Fibroblast of skin of scalp (primary cell): ENCODE measurements at places on chromosomes 2 and 18.

DNA sequence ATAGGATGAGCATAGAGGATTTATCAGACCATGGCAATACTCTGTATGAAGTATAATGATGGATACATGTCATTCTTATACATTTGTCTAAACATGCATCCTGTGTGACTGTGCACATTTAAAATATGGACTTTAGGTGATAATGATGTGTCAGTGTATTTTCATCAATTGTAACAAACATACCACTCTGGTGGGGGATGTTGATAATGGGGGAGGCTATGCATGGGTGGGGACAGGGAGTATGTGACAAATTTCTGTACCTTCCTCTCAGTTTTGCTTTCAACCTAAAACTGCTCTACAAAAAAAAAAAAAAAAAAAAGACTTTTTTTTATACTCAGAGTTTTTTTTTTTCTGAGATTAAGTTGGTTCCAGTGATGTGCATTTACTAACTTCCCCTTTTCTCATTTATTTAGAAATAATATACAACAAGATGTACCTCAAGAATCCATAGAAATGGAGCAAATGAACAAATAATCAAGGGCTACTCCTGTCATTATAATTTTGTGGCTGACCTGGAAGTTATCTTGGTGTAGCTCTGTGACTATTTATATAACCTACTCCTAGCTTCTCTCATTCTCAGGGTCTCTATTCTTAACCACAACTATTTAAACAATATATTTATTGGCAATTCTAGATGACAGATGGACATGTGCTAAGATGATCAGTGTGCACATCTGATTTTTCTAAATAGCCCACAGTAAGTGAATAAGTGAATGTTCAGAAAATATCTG is 108.9 kb upstream of the ITGA4 start:
- DNase-seq: no peak

DNA sequence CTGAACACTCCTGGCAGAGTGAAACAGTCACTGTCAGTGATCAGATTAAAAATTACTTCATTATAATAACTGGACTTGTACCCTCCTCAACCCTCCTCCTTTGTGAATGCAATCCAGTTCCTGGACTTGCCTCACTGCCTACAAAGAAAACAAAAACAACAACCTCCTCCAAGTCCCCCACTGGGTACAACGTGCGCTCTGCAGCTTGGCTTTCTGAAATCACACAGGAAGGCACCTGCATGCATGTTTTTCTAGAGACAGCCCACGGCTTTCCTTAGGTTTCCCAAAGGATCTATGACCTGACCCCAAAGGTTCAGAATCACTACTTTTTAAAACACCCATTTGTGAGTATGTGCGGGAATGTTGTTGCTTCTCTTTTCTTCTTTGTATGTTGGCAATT is 61.4 kb upstream of the TUBA3E start:
- DNase-seq: no peak

DNA sequence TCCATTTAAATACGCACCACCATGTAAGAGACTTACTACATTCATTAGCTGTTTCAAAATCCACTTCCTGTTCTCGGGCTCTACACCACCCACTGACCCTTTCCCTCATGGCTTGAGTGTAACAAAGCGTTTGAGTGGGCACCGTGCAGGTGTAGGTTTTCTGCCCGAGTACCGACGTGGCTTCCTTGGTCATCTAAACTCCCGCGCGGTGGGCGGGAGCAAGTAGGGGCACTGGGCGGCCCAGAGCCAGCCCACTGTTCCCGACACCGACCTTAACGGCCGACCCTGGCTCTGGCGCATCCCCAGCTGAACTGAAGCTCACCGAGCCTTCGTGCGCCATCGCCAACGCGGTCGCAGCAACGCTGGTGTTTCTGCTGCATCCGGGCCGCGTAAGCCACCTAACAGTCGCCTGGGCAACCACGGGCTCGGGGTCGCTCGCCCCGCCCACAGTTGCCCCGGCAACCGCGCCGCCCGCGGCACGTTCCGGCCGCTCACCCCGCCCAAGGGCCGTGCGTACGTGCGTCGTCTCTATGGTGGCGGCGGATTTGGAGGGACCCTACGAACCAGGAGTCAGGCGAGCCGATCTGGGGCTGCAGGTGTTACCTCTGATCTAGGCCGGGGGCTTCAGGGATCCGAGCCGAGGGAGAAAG is at the start of the genes C2orf81 and WDR54:
Gene C2orf81, minus strand, starts transcription at position 399 of the 650 bp plus-strand sequence. Its CDS starts 59 bp downstream, at position 340.
Gene WDR54, plus strand, starts transcription at position 510 of the 650 bp plus-strand sequence. CDS start 424 bp downstream, outside the sequence.
- DNase-seq: peak; percentile 87

DNA sequence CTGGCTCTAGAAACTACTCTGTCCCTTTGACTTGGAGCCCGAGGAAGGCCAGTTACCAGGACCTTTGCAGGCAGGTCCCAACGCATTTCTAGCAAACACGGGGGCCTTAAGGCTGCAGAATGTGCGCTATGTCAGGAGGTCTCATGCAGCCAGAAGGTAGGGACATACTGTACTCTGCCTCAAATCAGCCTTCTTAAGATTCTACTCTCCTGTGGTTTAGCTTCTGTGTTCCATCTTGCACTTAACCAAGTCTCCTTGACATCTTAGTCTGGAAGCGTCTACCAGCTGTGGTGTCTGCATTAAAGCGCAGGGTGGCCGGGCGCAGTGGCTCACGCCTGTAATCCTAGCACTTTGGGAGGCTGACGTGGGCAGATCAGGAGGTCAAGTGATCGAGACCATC is 65.5 kb downstream of the STEAP3 start:
- DNase-seq: no peak

GRCh38 chr18:1438458-1438910 is 533.8 kb downstream of the ADCYAP1 start:
- DNase-seq: no peak

DNA sequence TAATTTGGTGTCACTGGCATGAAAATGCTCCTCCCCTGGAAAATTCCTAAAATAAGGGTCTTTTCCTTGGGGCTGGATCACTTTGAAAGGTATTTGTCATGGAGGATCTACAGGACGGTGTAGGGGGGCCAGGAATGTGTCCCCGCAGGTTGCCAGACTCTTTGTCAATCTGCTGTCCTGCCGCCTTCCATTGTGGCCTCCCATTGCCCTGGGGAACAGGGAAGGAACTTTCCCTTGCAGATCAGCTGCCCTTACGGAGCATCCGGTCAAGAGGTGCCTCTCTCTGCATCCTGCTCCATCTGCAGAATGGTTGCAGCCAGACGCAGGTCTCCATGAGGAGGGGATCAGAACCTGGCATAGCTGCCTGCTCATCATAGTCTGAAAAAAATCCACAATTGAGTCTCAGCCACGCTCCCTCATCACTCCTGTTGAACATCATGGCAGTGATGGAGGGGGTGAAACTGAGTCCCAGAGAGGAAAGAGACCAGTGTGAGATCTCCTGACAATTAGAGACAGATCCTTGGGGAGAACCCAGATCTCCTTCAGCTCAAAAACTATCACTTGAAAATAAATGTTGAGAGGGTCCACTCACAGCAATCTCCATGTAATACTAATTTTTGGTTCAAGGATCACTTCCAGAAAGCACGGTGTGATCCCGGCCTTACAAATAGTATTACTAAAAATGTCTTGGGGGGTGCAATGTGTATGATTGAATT is 244.8 kb downstream of the MYCN start:
- no peak for DNase-seq

GRCh38 chr2:673615-674320 is 3.4 kb downstream of the TMEM18 start:
- peak; percentile 29 for DNase-seq

- peak; percentile 33 for DNase-seq
Observed at GRCh38 chr18:55579501-55580270, 8.3 kb downstream of the TCF4 start.

DNA sequence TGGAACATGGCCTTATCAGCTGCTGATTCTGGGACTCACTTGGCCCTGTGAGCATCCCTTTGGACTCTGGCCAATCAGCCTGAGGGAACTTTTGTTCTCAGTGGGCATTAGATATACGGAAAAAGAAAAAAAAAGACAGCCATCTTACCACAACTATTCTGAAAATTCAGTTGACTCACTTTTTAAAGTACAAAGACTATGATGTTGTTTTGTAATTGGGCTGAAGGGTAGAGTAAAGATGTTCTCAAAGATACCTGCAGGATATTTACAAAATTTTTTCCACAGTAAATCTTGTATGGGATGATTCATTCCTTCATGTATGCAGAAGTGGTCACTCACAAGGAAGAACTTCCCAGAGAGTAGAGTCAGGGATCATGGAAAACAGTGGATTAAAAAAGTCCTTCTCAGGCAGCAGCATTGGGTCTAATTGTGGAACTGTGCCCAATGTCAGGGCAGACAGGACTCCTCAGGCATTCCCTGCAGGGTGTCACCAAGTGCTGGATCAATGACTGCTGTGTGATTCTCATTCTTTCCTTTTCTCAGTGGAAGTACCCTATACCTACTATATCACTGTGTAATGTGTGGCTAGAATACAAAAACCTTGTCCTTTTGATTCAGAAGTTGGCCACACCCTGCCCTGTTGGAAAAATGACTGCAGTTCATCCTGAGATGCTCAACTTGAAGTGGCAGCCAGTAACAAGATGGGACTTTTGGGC is 35.4 kb downstream of the SULT1C4 start:
- DNase-seq: peak; percentile 86

- DNase-seq: no peak
Observed at GRCh38 chr2:214482728-214483127, 71.9 kb downstream of the VWC2L start.

GRCh38 chr2:102345329-102345920 is 10.2 kb upstream of the IL18R1 start:
- no peak for DNase-seq

DNA sequence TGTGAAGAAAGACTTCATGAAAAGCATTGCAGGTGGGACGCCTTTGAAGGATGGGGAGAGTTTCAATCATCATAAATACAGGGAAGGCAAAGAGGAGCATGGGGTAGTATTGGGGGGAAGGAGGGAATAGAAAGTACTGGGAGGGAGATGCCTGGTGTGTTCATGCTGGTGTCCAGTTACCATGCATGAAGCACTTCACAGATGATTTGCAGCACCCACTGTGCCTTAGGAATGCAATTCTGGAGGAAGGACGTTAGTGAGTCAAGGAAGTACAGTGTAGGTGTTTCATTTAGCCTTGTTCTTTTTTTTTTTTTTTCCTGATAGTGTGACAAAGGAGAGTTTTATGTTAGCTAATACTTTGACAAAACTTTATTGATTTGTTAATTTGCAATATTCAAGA is 36.8 kb downstream of the ADAM23 start:
- no peak for DNase-seq

GRCh38 chr2:30414961-30415360 is 32.1 kb upstream of the LCLAT1 start:
- DNase-seq: peak; percentile 49

GRCh38 chr2:160434254-160434948 is 59.2 kb downstream of the RBMS1 start:
- no peak for DNase-seq

- DNase-seq: no peak
Observed at GRCh38 chr2:225458431-225459117, 59.1 kb downstream of the NYAP2 start.

DNA sequence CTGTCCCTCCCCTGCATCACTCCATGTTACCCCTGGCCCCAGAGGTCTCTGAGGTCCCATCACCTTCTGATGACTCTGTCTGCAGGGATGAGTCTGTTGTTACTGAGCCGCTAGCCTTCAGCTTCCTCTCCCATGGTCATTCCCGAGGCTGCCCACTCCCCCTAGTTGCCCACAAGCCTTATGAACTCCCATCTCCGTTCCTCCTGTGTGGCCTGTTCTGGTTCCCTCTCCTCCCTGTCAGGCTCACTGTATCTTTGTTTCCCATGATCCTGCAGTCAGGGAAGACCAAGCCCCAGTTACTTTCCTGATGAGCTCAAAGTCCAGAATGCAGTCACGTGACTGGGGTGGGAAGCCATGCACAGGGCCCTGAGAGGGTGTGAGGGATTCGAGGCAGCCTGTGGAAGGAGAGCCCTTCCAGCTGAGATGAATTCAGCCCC is 39.5 kb downstream of the INPP4A start:
- no peak for DNase-seq

GRCh38 chr2:46200100-46200690 is 97.0 kb upstream of the EPAS1 start:
- DNase-seq: no peak

- no peak for DNase-seq
Observed at GRCh38 chr2:186457908-186458307, 28.2 kb upstream of the ZC3H15 start.

GRCh38 chr18:77046994-77047393 is 85.6 kb downstream of the MBP start:
- DNase-seq: no peak

DNA sequence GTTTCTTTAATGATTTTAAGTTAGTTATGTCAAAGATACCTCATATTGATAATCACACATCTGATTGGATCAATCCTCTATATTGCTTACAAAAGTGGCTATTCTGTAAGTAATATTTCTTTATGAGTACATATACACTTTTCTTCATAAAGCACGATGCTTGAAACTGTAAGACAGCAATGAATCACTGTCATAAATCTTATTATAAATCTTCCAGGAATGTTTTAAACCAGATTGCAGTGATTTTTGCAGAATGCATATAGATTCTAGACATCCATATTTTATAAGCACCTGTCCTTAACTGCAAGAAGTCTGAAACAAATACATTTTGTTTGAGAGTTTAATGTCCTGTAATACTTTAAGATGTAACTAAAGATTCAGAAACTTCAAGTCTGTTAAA is 367.0 kb upstream of the FANCL start:
- no peak for DNase-seq

GRCh38 chr18:10571537-10571936 is 45.7 kb downstream of the NAPG start:
- DNase-seq: peak; percentile 26

GRCh38 chr2:20664431-20665242 is 2.3 kb upstream of the GDF7 start:
- DNase-seq: no peak

GRCh38 chr18:37042381-37042780 is 213.5 kb downstream of the KIAA1328 start:
- DNase-seq: no peak

- peak; percentile 92 for DNase-seq
Observed at GRCh38 chr2:54728669-54729120, 5.2 kb downstream of the EML6 start.

DNA sequence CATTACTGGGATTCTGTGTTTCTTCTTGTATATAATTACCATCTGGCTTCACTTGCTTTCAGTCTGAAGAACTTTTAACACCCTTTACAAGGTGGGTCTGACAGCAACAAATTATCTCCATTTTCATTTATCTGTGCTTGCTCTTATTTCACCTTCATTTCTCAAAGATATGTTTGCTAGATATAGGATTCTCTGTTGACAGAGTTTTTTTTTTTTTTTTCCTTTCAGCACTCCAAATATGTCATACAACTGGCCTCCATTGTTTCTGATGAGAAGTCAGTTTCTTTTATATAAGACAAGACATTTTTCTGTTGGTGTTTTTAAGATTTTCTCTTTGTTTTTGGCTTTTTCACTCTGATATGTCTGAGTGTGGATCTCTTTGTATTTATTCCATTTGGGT is 59.3 kb upstream of the TACR1 start:
- DNase-seq: no peak
